ENCODE measurements at places on chromosomes 3 and 15.

DNA sequence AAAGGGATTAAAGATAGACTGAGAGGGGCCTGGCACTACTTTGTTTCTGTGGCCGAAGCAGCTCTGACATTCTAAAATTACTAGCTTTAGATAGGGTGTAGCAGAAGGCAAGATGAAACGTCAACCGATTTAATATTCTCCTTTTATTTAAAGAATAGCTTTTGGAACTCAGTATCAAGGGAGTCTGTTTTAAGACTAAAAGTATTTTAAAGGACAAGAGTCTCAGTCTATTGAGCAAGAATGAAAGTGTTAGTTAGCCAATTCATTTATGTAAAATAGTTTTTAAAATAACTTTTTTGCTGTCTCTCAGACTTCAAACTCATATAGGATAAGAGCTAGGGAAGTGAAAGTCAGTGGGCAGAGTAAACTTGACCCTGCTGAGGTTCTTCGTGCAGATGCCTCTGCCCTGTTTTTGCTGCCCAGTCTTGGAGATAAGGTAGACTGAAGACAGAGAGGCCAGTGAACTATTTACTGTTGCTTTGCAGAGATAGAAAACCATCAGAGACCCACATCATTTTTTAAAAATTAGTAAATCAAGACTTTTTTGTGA lies 1090.9 kb downstream of the ROBO2 start:
- no peak for DNase-seq

GRCh38 chr3:160343132-160343531 lies 55.9 kb downstream of the IFT80 start:
- DNase-seq = no peak

DNA sequence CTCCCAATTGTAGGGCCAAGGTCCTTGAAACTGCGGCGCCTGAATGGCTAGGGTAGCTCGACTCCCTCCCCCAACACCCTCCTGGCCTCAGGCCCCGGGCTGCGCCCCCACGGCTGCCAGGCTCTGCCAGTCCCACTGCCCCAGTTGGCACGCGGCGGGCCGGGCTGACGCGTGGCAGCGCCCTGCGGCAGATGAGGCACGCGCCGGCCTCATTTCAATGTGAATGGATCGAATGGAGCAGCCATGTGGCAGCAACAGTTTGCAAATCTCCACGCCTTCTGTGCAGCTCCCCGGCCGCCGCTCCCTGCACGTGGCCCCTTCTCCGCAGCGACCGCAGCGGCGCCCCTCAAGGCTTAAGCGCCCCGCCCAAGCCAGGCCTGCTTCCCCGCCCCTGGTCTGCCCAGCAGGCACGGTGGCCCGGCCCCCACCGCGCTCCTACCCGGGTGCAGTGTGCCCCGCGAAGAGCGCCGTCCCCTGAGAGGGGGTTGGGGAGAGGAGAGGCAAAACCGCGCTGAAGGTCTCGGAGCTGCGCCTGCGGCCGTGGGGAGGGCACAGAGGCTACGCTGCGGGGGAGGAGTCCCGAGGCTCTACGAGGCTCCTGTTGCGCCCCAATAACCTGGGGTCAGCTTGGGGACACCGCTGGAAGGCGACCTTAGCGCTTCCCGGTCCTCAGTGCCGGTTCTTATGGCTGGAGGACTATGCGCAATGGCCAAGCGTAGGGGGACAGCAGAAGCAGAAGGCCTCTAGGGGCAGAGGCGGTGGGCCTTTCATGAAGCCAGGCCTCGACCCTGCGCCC lies 3.1 kb upstream of the DLL4 start:
- DNase-seq = no peak

- DNase-seq = peak; percentile 33
Observed at GRCh38 chr3:10286596-10287295, 6.0 kb downstream of the GHRL start.

DNA sequence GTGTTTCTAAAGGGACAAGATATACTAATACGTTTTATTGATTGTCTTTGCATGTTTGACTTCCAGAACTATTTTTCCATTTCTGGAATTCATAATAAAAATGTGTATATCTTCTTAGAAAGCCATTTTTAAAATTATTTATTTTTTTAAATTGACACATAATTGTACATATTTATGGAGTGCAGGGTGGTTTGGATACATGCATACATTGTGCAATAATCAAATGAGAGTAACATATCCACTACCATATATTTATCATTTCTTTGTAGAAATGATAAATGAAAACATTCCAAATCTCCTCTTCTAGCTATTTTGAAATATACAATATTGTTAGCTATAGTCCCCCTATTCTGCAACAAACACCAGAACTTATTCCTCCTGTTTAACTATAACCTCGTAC lies 156.5 kb upstream of the ABI3BP start:
- DNase-seq = no peak

- DNase-seq = no peak
Observed at GRCh38 chr3:69650066-69650419, 89.2 kb upstream of the MITF start.

DNA sequence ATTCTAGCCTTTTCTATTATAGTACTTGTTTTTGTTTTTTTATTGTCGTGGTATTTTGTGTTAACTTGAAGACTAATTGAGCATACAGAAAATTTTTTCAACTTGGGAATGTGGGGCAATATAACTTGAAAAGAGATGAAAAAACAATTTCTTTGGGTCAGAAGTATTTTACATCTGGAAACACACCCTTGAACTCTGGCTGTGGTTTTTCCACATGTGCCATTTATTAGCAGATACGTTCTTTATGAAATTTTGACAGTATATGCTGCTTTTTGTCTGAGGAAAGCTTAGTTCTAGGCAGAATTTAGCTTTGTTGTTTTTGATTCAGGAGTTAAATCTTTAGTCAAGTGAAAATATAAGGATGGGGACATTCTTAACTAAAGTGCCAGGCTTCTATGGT lies 44.7 kb downstream of the TCF12 start:
- no peak for DNase-seq

- DNase-seq = no peak
Observed at GRCh38 chr3:195582947-195583346, 793 bp downstream of the APOD start.

DNA sequence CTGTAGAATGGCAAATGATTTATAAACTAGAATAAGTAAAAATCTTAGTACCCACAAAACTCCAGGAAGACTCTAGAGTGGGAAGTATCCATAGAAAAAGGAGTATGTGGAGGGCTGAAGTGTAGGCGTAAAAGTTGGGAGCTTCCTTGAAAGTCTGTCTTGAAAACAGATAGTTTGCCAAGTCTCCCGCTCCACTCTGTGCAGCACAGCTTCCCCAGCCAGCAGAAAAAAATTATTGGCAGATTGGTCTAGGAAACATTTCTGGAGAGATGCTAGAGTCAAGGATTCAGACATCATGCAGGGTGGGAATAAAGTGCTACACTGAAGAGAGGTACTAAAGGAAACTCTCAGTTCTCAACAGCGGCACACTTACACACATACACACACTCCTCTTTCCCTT lies 53.4 kb upstream of the CD200R1L start:
- no peak for DNase-seq

All from sciatic nerve (tissue), 2 donors.